ENCODE measurements at places on chromosomes 2 and 18.

GRCh38 chr2:145076085-145076484 is 556.2 kb upstream of the ZEB2 start:
- DNase-seq = no peak

DNA sequence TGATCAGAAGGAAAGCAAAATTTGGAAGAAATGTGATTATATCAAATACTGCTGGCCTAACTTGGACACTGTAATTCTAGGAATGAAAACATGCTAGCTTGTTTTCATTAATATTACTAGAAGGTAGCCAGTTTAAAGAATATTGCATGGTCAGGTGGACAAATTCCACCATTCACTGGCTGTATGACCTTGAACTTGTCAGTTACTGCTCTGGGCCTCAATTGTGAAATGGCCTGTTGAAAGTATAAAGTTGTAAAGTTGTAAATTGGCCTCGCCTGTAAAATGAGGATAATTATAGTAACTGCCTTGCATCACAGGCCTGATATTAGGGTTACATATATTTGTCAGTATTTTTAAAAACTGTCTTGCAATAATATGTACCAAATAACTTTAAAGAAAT is 398.4 kb upstream of the CHST9 start:
- DNase-seq = no peak

GRCh38 chr2:240239325-240239724 is 98.9 kb upstream of the OTOS start:
- no peak for DNase-seq

DNA sequence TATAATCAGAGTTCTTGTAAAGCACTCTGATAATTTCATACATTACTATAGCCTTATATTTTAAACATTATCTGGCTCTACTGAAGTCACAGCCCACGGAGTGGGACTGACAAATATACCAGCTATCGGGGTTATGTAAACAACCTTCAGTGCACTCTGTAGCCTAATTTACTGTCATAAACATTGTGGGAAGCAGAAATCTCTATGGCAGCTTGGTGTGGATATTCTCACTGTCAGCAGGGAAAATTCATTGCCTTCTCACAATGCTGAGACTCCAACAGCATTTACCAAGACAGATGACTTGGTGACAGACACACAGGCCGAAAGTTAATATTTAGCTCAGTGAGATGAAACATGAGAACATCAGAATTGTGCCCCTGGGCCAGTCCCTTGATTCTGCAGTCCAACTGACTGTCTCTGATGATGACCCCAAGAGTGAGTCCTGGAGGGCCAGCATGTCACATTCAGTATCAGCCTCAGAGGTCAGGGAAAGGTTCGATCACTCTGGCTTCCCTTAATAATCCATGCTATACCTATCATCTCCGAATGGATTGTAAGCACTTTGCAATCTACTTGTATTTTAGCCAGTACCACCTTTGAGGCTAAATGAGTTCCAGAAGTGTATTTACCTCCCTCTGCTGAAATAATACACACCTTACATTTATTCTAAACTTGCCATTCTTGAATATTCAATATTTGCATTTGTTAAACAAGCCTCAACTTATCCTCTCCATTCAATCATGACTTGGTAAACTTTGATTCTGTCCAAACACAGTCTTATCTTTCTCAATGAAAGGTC is 146.2 kb upstream of the OSR1 start:
- DNase-seq = no peak
